ENCODE measurements at places on chromosomes 13 and 19.
A peak's percentile ranks its signal among the peaks of the same experiment; 100 is the strongest.

- no peak for DNase-seq
These were observed 4.6 kb downstream of the SIX5 start for GRCh38 chr19:45764475-45764874.

DNA sequence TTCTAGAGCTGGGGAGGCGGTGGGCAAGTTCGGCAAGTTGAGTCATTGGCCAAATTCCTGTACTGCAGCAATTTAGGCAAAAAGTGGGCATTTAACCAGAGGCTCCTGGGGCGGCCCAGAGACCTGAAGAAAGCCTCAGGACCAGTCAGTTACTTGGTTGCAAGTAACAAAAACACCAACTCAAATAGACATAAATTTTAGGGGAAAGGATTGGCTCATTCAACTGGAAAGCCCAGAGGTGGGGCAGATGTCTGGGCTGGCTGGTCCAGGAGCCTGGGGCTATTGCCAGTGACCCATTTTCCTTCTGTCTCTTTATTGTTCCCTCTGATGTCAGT is 97.1 kb downstream of the SIPA1L3 start:
- no peak for DNase-seq

GRCh38 chr13:36163809-36164308 is 32.7 kb upstream of the DCLK1 start:
- no peak for DNase-seq

DNA sequence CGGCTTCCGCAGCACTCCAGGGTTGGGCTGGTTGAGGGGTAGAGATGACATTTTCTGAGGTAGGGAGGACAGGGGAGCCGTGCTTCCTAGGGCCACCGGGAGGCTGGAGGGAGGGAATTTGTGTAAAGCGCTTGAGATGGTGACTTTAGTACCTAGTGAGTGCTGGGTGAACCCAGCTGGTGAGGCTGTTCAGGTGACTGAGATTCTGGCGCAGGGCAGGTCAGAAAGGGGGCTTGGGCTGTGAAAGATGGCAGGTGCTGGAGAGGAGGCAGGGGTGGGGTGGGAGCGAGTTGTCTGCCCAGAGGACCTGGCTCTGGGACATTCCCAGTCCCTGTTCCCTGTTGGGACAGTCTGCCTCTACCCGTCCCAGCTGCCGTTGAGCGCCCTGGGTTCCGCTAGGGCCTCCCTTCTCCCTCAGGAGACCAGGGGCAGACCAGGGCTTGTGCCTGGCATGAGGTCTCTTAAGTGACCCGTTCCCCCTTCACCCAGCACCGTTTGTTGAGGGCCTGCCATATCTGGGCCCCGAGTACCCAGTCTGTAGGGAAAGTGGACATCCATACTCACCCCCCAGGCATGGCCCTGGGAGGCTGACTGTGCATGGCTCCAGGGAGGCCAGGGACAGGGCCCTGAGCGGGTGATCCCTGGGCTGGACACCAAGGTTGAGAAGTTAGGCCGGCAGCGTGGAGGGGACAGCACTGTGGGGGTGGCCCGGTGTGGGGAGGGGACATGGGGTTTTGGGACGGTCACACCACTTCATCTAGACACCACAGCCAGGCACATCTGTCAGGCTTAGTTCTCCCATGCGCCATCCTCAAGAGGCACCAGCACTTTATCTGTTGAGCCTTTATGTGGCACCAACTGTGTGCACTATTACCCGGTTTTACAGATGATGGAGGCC is 5.0 kb downstream of the PTOV1 start:
- no peak for DNase-seq

DNA sequence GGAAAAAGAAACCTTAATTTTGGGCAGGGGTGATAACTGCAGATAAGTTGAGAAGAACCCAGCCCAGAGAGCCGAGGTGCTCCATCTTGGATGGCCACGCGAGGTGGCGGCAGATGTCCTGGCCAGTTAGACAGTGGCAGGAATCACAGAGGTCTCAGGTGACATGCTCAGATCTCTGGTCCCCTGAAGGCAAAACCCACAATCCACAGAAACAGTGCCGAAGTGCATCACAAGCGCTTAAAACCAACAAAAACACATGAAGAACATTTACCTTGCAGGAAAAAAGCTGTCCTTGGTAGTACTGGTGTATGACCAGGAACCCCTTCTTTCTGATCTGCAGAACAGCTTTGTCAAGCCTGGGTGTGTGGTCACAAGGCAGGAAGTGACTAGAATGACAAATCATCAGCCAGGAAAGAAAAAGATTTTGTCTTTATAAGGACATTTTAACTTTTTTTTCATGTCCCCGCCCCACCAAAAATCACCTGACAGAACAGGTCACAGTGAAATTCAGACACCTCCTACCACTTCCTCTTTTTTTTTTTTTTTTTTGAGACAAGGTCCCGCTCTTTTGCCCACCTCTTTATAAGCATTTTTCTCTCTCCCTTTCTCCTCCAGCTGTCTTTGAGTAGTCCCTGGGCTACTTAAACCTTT is at the start of gene LCP1:
TSS of gene LCP1 (minus strand) at position 338 of the 651 bp plus-strand sequence. CDS start 22,515 bp downstream, outside the sequence.
- peak; percentile 81 for DNase-seq

DNA sequence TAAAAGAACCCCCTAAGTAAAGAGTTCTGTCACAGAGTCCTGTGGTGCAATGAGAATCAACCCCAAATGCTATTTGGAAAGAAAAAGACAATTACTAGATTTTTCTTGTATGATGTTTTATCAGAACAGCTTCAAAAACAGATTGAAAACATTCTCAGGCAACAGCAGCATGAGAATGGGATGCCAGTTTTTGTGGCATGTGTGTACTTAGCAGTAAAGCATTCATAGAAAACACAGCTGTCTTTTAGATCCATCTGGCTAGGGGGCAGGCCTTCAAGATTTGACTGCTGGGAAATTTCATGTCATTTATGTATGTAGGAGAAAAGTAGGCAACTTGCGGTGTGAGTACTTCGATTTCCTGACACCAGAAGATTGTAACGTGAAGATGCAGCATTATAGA is 170.5 kb upstream of the HTR2A start:
- DNase-seq, result no peak

- DNase-seq, result peak; percentile 34
These were observed 6.9 kb downstream of the S1PR5 start for GRCh38 chr19:10510301-10510802.

- no peak for DNase-seq
These were observed 1037.3 kb downstream of the DIAPH3 start for GRCh38 chr13:59126474-59126873.

DNA sequence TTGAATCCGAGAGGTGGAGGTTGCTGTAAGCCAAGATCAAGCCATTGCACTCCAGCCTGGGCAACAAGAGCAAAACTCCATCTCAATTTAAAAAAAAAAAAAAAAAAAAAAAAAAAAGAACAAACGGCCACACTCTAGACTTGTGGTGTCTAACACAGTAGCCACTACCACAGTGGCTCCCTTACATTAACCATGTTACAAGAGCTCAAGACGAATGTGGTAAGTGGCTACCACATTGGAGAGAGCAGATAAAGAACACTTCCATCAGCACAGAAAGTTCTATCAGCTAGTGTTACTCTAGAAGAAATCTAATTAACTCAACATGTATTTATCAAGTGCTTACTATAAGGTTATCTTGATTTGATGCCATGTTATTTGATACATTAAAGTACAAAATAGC is 11.5 kb downstream of the XPO4 start:
- no peak for DNase-seq

- no peak for DNase-seq
These were observed 2.6 kb downstream of the KCNJ14 start for GRCh38 chr19:48458016-48458415.

- DNase-seq, result peak; percentile 91
These were observed 13.8 kb upstream of the UBE2L5 start for GRCh38 chr13:30408319-30409101.

DNA sequence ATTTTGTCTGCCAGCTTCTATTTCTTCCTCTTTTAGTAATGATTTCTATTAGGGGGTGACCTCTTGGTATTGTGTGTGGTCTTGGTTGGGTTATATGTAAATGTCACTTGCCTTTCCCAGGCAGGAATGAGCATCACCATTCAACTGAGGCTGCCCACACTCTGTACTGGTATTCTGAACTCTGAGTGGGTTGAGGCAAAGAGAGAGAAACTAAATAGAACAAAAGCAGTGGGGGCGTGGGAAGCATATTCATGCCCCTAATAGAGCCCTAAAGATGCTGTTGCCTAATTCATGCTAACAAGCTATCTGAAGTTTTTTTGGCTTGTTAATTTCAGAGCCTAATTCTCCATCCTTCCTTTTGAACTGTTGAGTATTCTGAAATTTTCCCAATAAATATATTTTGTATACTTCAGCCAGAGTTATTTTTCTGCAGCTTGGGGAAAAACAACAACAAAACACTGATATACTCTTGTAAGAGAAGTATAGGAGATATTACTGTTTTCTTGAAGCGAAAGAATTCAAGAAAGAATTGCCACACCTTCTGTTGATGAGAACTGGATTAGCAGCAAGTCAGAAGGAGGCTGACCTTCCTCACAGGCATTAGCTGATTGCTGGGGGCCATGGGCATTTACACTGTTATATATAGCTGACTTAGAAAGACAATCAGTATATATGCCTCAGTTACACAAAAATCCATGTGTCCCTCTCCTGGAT is 315.8 kb upstream of the KLF12 start:
- no peak for DNase-seq

DNA sequence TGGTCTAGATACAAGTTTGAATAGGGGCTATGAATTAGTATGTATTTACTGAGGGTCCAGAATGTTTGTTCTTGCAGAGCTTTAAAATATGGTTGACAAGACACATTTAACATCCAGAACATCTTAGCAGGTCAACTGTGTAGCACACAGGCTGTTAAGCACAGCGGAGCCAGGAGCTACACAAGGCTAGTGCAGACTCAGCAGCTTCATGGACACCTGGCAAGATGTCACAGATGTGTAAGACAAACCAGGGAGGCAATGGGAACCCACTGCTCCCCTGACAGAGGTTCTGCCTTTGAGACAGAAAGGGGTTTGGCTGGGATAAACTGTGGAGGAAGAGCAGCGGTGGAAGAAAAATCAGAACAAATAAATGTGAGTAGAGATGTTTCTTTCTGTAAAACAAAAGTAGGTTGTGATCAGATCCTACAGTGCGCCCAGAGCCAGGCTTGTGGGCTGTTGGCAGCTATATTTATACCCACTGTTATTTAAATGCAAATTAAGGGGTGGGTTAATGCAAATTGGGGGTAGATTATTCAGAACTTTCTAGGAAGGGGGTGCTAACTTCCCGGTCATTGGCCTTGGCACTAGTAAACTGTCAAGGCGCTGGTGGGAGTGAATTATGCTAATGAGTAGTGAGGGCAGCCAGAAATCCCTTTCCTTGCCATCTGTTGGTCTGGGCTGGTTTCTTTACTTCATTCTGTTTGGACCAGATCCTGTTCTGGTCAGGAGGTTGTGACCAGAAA is 33.0 kb downstream of the MIPEP start:
- DNase-seq, result no peak

All from activated CD4-positive, alpha-beta T cell treated with anti-CD3 and anti-CD28 coated beads for 4 hours (primary cell).